ENCODE measurements at places on chromosomes 1 and 21.

GRCh38 chr21:16074950-16075489 is 345.2 kb downstream of the USP25 start:
- DNase-seq = no peak

GRCh38 chr1:231252336-231252735 is 11.3 kb downstream of the GNPAT start:
- DNase-seq = no peak

- DNase-seq = no peak
These were observed 1.5 kb downstream of the GSTM2 start for GRCh38 chr1:109669246-109669948.

DNA sequence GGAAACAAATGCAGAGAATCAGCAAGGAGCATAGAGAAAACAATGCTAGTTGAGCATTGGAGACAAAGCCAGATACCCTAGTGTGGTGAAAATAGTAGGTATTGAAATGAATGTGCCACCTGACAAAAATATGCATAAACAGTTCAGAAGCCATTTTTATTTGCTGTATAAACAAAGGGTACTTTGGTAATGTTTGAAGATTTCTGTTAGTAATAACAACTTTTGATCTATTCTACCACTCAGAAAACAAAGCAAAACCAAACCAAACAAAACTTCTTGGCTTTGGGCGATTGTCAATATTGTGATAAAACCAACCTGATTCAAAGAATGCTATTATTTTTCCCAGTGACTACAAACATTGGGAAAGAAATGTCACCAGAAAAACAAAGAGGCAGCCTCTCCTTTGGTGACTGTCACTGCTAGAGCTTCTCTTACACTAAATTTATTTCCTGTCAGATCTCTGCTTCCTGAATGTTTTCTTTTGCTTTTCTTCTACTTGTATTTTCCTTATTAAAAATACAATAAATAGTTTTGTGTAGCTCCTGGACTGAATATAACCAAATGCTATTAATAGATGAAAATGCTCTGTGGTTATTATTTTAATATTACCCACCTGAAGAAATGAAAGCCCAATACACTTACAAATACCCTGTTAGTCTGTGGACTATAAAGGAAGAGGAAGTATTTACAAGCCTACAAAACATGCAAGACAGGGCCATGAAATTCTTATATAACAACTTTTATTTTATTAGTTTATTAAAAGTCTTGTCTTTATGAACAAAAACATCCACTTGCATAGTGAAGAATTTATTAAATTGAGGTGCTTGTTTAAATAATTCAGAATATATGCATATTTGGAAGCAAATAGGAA is 5.7 kb downstream of the ATP6V1G3 start:
- no peak for DNase-seq

GRCh38 chr1:44073528-44073927 is 42.3 kb upstream of the SLC6A9 start:
- DNase-seq = no peak

- DNase-seq = no peak
These were observed 13.6 kb downstream of the ATP1B1 start for GRCh38 chr1:169120066-169120465.

GRCh38 chr1:68542586-68542985 is 45.7 kb upstream of the DEPDC1 start:
- no peak for DNase-seq

GRCh38 chr1:74396462-74396861 is 115.9 kb downstream of the LRRC53 start:
- no peak for DNase-seq

DNA sequence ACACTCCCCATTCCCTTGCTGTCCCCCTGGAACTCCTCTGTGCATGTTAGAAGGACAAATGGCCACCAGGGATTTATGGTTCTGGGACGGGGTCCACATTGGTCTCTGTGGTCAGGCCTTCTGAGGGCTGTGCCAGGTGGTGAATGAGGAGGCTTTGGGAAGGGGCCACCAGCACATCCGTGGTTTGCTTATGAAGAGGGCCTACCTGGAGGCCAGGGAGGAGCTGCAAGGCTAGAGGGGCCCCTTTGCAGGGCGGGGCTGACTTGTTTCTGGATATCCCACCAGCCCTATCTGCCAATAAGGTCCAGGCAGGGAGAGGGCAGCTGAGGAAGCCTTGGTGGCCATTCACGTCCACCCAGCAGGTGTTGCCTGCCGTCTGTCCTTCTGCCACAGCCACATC is 24.9 kb downstream of the KCNA10 start:
- no peak for DNase-seq

- no peak for DNase-seq
These were observed 184.5 kb upstream of the TNR start for GRCh38 chr1:175927944-175928343.

All from H54 (cell line).